ENCODE measurements at places on chromosomes 7 and 10.

DNA sequence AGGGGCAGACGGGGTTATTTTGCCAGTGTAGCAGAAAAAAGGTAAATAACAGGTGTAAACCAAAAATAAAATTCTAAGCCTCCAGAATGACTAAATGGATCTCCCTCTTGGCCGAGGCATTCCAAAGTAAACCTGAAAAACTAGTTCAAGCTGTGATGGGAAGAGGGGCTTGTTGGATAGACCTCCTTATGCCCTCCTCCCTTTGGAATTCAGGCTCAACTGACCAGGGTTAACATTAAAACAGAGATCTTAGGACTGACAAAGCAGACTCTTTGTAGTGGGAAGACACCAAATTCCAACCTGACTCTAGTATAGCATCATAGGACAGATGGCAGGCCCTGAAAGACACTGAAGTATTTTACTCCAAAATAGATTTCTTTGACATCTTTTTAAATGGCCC is 113.8 kb upstream of the ITGB1 start:
- no peak for DNase-seq

- no peak for DNase-seq
Observed at GRCh38 chr7:146067880-146068279, 48.7 kb upstream of the CNTNAP2 start.

DNA sequence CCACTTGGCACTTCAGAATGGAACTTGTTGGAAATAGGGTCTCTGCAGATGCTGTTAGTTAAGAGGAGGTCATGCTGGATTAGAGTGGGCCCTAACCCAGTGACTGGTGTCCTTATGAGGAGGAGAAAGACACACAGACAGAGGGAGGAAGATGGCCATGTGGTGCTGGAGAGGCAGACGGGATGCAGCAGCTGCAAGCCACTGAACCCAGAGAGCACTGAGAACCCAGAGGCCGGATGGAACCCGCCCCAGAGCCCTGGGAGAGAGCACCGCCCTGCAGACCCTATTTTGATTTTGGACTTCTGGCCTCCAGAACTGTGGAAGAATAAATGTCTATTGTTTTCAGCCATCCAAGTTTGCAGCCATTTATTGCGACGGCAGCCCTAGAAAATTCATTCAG is 58.0 kb upstream of the EBF3 start:
- no peak for DNase-seq

GRCh38 chr7:30185496-30185895 is 50.7 kb downstream of the MTURN start:
- no peak for DNase-seq

GRCh38 chr10:14837003-14837756 is 657 bp downstream of the CDNF start:
- DNase-seq: no peak

GRCh38 chr7:149714081-149714909 is 59.1 kb downstream of the ZNF467 start:
- DNase-seq: peak; percentile 90

GRCh38 chr10:49050906-49051305 is 64.4 kb downstream of the VSTM4 start:
- DNase-seq: no peak

DNA sequence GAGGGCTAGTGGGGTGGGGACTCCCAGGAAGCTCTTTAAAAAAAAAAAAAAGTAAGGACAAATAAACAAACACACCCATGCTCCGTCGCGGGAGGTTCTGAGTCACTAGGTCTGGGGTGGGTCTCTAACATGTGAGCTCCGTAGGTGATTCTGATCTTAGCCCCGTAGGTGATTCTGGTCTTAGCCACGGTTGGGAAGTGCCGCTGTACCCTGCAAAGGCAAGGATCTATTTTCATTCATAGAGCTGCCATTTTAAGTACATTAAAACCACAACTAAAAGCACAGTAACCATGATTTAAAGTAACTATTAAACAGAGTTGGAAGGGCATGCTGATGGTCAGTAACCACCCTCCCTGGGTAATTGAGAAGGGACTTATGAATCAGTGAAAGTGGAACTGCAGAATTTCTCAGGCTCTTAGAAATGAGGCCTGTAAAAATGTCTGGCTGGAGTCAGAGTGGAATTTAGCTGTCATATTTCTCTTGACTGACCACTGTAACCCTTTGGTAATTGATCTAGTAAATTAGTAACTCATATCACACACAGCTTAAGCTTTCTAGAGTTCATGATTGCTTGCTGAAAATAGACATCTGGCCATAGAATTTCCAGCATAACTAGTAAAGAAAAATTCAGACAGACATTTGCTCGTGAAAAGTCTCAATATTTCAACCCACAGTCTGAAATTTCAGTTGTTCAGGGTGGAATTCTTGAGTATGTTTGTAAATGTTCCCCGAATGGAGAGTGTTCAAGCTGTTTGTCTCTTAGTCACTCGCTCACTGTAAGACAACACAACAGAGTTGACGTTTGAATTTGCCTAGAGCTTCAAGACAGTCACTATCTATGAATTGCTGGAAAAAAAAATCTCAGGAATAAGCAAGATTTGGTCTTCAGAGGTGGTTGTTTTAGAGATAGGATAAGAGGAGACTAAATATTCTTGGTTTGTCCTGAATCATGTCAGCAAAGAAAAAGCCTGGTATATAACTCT is 34.2 kb upstream of the TCF7L2 start:
- DNase-seq: no peak

DNA sequence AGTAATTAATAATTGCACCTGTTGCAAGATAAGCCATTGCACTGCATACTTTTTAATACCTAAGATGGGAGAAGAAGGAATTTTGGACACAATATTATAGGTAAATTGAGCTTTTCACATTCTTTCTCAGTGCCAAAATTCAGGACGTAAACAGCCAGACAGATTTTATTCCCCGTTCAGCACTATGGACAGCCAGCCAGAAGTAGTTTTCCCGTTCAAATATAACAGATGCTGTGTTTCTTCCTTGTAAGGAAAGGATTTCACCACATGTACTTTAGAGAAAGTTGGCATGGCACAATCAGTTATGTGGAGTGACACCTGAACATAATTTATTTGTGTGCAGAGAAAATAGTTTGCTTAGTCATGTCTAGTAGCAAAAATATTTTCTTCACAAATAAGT is 34.8 kb downstream of the SEMA3E start:
- no peak for DNase-seq

- DNase-seq: no peak
Observed at GRCh38 chr10:60043561-60044241, 137.3 kb upstream of the CCDC6 start.

DNA sequence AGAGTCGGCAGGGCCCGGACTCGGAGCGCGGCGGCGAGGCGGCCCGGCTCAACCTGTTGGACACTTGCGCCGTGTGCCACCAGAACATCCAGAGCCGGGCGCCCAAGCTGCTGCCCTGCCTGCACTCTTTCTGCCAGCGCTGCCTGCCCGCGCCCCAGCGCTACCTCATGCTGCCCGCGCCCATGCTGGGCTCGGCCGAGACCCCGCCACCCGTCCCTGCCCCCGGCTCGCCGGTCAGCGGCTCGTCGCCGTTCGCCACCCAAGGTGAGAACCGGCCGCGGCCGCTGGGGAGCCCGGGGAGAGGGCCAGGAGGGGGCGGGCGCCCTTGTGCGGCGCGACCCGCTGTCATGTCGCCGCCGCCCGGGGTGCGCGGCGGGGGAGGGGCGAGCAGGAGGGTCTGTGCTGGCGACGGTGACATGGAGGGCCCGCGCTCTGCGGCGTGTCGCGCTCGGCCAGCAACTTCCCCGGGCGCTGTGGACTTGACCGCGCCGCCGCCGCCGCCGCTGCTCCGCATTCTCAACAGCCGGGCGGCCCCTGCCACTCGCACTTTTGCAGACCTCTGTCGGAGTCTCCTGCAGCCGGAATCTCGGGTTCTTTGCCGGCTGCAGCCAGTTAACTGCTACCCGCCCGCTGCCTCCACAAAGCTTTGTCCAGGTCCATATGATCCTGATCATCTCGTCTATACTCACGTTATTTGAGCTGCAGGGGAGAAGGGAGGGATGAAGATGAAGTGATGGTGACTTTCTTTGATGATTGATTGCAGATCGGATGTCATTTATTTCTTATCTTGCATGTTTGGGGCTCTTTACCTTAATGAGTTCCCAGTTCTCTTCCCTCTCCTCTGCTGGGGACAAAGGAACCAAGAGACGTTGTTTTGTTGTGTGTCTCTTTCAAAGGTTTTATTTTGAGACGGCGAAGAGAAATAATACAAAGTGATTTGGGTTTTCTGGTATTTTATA is 869 bp downstream of the TRIM24 start:
- peak; percentile 43 for DNase-seq

DNA sequence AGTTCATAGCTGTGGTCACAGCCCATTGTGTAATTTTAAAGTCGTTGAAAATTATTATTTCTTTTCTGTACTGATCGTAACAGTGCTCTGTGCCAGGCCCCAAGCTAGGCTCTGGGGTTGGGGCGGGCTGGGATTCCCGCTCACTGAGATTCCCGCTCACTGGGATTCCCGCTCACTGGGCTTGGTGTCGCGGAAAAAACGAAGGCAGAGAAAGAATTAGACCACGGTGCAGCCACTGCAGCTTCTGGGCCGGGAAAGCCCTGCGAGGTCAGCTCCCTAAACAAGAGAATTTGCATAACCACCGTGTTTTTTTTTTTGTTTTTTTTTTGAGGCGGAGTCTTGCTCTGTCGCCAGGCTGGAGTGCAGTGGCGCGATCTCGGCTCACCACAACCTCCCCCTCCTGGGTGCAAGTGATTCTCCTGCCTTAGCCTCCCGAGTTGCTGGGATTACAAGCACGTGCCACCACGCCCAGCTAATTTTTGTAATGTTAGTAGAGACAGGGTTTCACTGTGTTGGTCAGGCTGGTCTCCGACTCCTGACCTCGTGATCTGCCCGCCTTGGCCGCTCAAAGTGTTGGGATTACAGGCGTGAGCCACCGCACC is 31.2 kb downstream of the FOXK1 start:
- no peak for DNase-seq

- DNase-seq: no peak
Observed at GRCh38 chr7:92880212-92881090, 44.1 kb upstream of the CDK6 start.

DNA sequence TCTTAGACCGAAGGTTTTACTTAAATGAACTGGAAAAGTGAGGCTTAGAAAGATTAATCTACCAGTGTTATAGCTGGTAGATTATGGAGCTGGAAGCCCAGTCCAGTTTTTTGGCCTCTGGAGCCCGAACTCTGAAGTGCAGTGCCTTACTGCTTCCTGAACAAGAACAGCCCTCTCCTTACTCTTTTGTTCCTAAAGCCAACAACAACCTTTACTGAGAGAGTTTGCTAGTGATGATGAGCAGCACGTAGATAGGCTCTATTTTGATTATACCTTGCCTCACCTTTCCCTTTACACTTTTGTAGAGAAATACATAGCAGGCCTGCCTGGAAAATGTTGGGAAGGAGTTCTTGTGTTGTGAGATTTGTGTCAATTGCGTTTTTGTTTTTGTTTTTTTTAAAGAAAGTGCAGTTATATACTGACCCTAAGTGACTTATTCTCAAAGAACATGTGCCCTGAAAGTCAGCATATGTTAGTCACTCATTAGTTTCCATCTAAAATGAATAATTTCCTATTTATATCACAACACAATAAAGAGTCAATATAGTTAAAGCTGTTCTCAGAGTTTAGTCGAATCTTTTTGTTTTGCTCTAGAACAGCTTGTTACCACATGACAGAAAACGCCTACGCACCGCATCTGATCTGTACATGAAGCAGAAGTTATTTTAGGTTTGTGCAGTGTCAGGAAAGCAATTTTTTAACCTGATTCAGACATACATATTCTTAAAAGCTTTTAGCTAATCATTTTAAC is 33.0 kb downstream of the PLEKHA1 start:
- DNase-seq: peak; percentile 32

GRCh38 chr10:77726732-77727131 is 89.1 kb upstream of the KCNMA1 start:
- DNase-seq: no peak

DNA sequence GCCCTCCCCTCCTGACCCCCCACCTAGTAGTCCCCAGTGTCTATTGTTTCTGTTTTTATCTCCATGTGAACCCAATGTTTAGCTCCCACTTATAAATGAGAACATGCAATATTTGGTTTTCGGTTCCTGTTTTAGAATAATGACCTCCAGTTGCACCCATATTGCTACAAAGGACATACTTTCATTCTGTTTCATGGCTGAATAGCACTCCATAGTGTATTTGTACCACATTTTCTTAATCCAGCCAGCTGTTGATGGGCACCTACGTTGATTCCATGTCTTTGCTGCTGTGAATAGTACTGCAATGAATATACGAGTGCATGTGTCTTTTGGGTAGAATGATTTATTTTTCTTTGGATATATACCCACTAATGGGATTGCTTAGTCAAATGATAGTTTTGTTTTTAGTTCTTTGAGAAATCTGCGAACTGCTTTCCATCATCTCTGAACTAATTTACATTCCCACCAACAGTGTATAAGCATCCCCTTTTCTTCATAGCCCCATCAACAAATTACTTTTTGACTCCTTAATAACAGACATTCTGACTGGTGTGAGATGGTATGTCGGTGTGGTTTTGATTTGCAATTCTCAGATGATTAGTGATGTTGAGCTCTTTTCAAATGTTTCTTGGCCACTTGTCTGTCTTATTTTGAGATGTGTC is 128.4 kb upstream of the PHYHIPL start:
- DNase-seq: no peak

DNA sequence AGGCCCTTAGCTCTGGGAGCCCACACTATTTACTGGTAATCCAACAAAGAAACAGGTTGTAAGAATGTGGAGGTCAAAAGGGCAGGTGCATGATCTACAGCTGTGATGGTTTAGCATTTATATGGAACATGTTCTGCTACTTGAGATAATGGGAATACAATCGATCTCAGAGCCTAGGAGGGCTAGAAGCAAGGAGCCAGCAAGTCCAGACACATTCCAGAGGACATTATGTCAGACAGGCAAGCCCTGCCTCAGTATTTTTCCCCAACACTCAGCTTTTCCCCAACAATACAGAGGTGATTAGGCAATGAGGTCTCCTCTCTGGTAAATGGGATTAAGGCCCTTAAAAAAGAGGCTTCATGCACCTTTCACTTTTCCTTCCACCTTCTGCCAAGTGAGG is 21.4 kb upstream of the GNAT3 start:
- DNase-seq: no peak

GRCh38 chr10:31069411-31069810 is 37.7 kb upstream of the ZNF438 start:
- DNase-seq: no peak

DNA sequence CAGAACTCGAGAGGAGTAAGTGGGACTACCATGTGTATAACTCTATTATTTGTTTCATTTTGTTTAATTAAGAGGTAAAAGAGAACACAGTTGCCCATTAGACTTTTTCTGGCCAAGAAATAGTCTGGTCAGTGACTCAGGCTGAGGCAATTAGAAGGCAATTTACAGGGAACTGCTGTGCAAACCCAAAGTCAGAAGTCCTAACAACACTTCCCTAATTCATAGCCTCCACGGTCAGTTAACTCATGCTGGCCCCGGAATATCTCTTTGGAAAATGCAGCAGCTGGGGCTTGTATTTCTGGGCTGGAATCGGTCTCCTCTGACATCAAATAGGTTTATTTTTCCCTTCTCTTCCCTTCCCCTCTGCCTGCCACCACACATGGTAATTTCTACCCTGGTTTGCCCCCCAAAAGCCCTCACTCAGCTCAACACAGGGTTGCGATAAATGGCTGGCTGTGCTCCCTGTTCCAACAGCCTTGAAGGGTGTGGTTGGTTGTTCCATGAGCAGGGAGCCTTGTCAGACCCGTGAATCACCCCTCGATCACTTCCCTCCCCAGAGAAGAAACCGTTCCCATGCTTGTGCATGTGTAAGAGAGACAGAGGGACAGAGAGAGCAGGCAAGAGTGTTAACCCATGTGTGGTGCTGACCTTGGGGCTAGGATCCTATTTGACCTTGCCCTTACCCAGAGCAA is 5.3 kb downstream of the SH3PXD2A start:
- DNase-seq: no peak

- no peak for DNase-seq
Observed at GRCh38 chr7:40873248-40873647, 738.4 kb downstream of the SUGCT start.

- DNase-seq: no peak
Observed at GRCh38 chr7:27397503-27397902, 154.9 kb downstream of the EVX1 start.
